ENCODE measurements at places on chromosomes 4 and X.
A peak's percentile ranks its signal among the peaks of the same experiment; 100 is the strongest.

DNA sequence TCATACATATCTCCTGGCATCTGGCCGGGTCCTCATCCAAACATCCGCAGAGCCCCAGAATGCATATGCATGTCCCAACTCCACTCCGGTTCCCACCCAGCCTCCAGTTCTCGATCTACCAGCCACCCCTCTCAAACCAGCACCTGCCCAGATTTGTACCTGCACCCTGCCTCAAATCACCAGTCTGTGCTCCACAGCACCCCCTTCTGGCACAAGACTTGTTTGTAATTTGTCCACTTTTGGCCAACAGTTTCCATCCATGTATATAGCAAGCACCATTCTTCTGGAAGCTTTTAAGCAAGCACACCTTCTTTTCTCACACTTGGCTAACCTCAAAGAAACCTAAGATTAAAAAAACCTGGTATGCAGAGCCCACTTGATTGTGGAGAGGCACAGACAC is 644.1 kb downstream of the MID1IP1 start:
- no peaks in the 10 kb centered on the region for H3K27me3 ChIP-seq
- H3K4me3 ChIP-seq, result no peak overlapping the region
- no peaks in the 10 kb centered on the region for H3K36me3 ChIP-seq
- DNase-seq, result peak; percentile 44
- no peaks in the 10 kb centered on the region for H3K4me1 ChIP-seq
- H3K27ac ChIP-seq, result no peak overlapping the region

DNA sequence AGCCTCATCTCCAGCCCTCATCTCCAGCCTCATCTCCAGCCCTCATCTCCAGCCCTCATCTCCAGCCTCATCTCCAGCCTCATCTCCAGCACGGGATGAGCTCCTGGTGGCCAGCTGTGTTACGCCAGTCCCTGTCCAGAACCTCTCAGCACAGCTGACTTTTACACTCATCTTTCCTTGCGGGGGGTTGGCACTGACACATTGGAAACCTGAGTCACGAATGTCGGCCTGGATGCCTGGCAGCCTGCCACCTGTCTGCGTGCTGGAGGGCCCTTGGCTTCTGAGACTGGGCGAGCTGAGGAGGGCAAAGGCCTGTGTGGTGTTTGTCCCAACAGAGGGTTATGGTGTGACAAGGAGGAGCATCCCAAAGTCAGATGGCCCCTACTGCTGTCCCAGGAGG is 66.1 kb upstream of the HGFAC start:
- DNase-seq, result no peak
- no peaks in the 10 kb centered on the region for H3K36me3 ChIP-seq
- no peak overlapping the region for H3K27ac ChIP-seq
- no peaks in the 10 kb centered on the region for H3K4me1 ChIP-seq
- no peak overlapping the region for H3K4me3 ChIP-seq

DNA sequence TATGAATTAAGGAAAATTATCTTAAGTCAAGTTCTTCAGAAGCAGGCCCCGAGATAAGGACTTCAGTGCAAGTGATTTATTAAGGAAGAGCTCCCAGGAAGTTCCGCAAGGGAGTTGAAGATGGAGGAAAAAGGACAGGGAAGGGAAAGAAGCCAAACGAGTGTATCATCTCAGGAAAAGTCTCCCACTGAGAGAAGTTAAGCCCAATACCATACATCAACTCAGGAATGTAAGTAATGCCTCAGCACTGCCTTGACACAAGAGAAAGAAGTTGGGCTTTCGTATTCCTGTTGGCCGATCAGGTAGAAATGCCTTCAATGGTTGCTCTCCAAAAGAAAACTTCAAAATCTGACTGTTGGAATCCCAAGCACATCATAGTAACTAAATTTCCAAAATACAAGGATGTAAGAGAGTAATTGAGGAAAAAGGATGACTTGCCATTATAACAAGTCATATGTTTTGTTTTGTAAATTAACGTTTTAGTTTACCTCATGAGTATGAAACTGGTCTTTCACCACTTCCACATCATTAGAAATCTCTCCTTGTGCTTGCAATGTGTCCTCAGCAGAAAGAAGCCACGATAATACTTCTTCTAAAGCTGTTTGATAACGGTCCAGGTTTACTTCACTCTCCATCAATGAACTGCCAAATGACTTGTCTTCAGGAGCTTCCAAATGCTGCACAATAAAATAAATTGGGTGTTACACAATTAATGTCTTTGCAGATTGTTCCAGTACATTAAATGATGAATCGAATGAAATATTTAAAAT is 566.7 kb downstream of the DMD start:
- DNase-seq, result no peak
- H3K4me3 ChIP-seq, result no peak overlapping the region
- no peaks in the 10 kb centered on the region for H3K27me3 ChIP-seq

DNA sequence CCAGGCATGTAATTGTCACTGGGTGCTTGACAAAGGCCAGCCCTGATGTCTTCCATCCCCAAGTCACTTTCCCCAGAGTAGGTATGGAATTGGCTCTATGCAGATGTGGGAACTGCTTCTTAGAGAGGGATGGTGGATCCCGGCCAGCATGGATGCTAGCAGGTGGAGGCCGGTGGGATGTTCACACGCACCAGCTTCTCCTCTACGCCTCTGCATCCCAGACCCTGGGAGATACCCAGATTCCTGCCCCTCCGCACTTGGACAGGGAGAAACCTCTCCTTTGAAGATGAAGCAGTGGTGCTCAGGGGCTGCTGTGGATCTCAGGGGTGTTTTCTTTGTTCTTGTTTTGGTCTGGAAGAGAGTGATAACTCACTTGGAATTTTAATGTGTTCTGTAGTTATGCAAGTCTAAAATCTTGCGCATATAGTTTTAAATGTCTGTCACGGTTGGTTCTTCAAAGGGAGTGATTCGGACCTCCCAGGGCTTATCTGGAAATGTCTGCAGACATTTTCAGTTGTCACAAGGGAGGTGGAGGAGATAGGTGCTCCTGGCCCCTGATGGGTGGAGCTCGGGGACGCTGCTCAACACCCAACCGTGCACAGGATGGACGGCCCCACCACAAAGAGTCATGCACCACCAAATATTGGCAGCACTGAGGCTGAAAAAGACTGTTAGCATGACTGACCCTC is 308.0 kb downstream of the DHRSX start:
- peaks cover 5% of the 10 kb centered on the region for H3K27me3 ChIP-seq
- no peak overlapping the region for H3K27ac ChIP-seq
- no peaks in the 10 kb centered on the region for H3K4me1 ChIP-seq
- H3K4me3 ChIP-seq, result no peak overlapping the region
- no peaks in the 10 kb centered on the region for H3K36me3 ChIP-seq

GRCh38 chr4:29578329-29578728 is 1141.8 kb upstream of the PCDH7 start:
- H3K36me3 ChIP-seq, result no peaks in the 10 kb centered on the region
- H3K27me3 ChIP-seq, result no peaks in the 10 kb centered on the region
- DNase-seq, result no peak
- H3K4me1 ChIP-seq, result no peaks in the 10 kb centered on the region

GRCh38 chr4:5157791-5158770 is 106.8 kb downstream of the STK32B start:
- no peaks in the 10 kb centered on the region for H3K27me3 ChIP-seq
- no peak overlapping the region for H3K4me3 ChIP-seq
- no peak for DNase-seq

GRCh38 chrX:112368371-112368770 is 285.8 kb upstream of the TRPC5 start:
- no peaks in the 10 kb centered on the region for H3K36me3 ChIP-seq
- H3K27me3 ChIP-seq, result no peaks in the 10 kb centered on the region
- H3K27ac ChIP-seq, result no peak overlapping the region
- no peak overlapping the region for H3K4me3 ChIP-seq

DNA sequence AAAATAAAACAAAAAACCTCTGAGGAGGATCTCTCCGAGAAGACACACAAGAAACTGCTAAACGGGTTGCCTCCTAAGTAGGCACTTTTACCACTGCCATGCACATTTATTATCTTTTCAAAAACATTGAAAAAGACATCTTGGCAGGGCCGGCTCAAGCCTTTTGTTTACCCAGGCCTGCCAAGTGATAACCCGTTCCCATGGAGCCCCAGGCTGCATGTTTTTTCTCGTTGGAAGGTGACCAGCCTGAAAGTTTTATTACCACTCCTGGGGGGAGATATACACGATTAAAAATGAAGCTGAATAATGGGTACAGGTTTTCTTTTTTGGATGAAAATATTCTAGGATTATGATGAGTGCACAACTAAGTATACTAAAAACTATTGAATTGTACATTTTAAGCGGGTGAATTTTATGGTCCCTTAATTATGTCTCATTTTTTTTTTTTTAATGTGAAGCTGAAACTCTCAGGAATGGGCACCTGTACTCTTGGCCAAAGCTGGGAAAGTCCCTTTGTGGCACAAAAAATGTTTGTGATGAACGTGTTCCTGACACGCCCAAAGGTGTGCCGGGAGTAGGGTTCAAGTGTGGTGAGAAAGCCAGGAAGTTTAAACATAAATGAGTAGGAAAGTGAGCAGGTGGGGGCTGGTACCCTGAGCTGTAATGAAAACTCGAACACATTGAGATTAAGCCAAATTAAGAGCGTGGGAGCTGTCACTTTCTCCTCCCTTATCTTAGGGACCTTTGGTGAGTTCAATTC is 1.5 kb upstream of the MAP7D2 start:
- peaks cover 22% of the 10 kb centered on the region for H3K4me1 ChIP-seq
- no peaks in the 10 kb centered on the region for H3K36me3 ChIP-seq
- peaks cover 41% of the 10 kb centered on the region for H3K27me3 ChIP-seq
- H3K4me3 ChIP-seq, result no peak overlapping the region

GRCh38 chr4:42281324-42282020 is 115.8 kb upstream of the SHISA3 start:
- no peaks in the 10 kb centered on the region for H3K36me3 ChIP-seq
- no peak for DNase-seq
- H3K4me1 ChIP-seq, result peaks cover 3% of the 10 kb centered on the region
- H3K4me3 ChIP-seq, result no peak overlapping the region
- H3K27me3 ChIP-seq, result no peaks in the 10 kb centered on the region

GRCh38 chr4:125784741-125785140 is 470.0 kb downstream of the FAT4 start:
- no peaks in the 10 kb centered on the region for H3K27me3 ChIP-seq
- H3K4me3 ChIP-seq, result no peak overlapping the region
- no peaks in the 10 kb centered on the region for H3K4me1 ChIP-seq
- no peak for DNase-seq
- H3K27ac ChIP-seq, result no peak overlapping the region
- H3K36me3 ChIP-seq, result no peaks in the 10 kb centered on the region

DNA sequence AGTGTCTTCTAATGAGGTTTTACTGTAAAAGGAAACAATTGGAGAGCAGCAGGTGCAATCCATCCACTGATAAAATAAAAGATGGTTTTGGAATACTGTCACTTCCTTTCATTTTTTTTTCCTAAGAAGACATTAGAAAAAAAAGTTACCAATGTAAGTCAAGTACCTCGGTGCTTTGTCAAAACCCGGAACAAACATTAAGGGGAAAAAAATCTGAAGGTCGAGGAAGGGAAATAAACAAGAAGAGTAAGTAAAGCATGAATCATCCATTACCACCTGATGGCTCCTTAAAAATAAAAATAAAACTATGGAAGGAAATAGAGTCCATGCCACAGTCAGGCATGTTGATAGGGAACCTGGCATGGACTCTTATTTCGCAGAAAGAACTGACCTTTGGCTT is 15.3 kb upstream of the XPNPEP2 start:
- DNase-seq, result no peak
- no peak overlapping the region for H3K4me3 ChIP-seq
- H3K27me3 ChIP-seq, result no peaks in the 10 kb centered on the region
- no peak overlapping the region for H3K27ac ChIP-seq
- no peaks in the 10 kb centered on the region for H3K36me3 ChIP-seq

GRCh38 chr4:118367361-118367760 is 14.6 kb upstream of the PRSS12 start:
- H3K4me3 ChIP-seq, result no peak overlapping the region
- no peak for DNase-seq

DNA sequence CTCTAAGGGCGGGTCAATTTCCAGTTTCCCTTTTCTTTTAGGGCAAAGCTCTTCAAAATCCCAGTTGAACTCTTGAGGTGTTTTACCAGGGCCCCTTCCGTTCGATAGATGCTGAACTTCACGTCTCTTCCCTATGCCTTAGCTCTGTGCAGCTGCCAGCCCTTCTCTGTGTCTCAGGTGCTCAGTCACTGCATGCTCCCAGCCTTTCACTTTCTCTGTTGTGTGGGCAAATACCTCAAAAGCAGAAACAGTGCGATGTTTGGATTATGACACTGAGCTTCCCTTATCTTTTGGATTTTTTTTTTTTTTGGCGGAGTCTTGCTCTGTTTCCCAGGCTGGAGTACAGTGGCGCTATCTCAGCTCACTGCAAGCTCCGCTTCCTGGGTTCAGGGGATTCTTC is 108.5 kb downstream of the CLDN22 start:
- no peak overlapping the region for H3K27ac ChIP-seq
- no peaks in the 10 kb centered on the region for H3K36me3 ChIP-seq
- no peaks in the 10 kb centered on the region for H3K4me1 ChIP-seq
- DNase-seq, result no peak

DNA sequence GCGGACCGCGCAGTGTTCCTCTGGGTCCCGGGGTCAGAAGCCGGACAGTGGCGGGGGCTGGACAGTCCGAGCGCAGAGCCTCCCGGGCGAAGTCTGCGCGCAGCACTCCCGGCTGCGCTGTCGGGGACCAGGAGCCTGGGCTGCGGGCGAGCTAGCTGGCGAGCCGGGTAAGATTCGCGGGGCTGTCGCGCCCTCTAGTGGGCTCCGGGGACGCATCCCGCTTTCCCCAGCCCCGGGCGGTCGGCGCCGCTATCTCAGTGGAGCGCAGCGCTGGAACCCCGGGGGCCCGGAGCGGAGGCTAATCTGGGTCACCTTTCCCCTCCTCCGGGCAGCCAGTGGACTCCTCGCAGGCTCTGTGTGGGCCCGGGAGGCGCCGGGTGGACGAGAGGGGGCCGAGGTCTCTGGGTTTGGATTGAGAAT is 4.2 kb downstream of the PDGFRA start:
- peak; percentile 89 for DNase-seq
- H3K4me3 ChIP-seq, result peak overlapping the region; percentile 79
- H3K27me3 ChIP-seq, result peaks cover 50% of the 10 kb centered on the region
- no peaks in the 10 kb centered on the region for H3K36me3 ChIP-seq
- no peak overlapping the region for H3K27ac ChIP-seq

DNA sequence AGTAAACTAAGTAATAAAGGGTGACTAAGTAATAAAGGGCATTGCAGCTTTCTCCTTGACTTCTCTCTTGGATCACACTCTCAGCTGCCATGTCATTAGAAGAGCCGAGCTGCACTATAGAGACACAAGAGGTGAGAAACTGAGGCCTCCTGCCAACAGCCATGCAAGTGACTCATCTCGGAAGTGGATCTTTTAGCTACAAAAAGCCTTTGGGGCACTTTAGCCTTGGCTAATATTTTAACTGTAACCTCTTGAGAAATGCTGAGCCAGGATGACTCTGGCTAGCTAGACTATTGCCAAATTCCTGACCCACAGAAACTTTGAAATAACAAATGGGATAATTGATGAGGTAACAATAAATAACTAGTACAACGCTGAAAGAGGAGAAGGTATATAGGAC is 1.5 kb upstream of the NEIL3 start:
- H3K4me3 ChIP-seq, result no peak overlapping the region
- no peaks in the 10 kb centered on the region for H3K36me3 ChIP-seq
- H3K27ac ChIP-seq, result no peak overlapping the region
- no peak for DNase-seq
- H3K4me1 ChIP-seq, result peaks cover 18% of the 10 kb centered on the region
